ENCODE measurements at places on chromosomes 2 and 18.

DNA sequence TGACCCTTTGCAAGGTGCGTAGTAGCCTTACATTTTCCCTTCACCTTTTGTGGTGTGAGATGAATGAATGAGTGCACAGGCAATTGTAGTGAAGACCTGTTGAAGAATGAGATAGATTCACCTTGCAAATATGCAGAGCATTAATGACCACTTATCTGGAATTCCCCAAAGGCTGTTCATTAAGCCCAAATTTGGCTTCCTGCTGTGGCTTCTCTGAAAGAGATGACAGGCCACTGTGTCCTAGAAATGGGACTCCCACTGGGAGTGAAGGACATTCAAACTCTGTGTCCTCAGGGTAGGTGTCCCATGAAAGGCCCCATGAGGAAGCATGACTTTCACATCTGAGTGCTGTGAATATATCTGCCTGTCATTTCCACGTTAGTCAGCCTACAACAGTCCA, 1821.8 kb upstream of the PIK3C3 start:
- DNase-seq, result no peak

- no peak for DNase-seq
These were observed 553.3 kb downstream of the CMPK2 start for GRCh38 chr2:6312367-6312766.

GRCh38 chr2:71786291-71787107, 333.1 kb downstream of the DYSF start:
- no peak for DNase-seq

DNA sequence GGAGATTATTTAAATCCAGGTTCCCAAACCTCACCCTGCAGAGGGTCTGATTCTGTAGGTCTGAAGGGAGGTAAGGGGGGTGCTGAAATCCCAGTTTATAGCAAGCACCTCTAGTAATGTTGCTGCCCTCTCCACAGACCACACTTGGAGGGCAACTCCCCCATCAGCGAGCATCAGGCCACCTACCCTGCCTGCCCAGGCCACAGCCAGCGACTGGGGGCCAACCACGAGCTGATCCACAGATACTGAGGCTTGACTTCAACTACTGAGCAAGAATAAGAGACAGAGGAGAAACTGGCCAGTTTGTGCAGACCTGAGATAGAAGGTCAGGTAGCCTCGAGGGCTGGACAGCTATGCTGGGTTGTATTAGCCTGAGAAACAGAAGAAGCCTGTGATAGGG, 36.3 kb upstream of the LBH start:
- no peak for DNase-seq

DNA sequence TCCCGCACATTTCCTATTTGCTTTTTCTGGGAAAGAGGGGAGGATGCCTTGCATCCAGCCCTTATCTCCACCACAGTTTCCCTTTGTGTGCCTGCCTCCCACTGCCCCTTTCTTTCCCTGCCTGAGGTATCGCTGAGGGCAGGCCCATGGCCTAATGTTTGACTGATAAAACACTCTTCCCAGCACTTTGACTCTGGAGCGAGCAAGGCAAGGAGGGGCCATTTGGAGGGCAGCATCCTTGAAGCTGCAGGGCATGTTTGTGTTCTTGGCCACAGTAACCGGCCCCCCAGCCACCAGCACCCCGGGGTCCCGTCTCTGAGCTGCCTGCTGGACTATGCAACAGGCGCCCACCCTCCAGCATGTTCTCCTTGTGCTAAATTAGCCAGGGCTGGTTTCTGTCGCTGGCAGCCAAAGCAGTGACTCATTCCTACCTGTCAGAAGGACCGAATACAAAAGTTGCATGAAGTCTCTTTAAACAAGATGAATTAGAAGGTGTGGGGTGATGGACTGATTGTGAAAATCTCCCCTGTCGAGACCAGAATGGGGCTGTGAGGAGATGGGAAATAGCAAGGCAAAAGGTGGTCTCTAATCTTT, 50.7 kb downstream of the BCL2L11 start:
- DNase-seq, result no peak

GRCh38 chr2:110667071-110667470, 10.8 kb downstream of the BUB1 start:
- DNase-seq, result no peak

GRCh38 chr2:151882786-151883445, 54.7 kb upstream of the ARL5A start:
- DNase-seq, result no peak

DNA sequence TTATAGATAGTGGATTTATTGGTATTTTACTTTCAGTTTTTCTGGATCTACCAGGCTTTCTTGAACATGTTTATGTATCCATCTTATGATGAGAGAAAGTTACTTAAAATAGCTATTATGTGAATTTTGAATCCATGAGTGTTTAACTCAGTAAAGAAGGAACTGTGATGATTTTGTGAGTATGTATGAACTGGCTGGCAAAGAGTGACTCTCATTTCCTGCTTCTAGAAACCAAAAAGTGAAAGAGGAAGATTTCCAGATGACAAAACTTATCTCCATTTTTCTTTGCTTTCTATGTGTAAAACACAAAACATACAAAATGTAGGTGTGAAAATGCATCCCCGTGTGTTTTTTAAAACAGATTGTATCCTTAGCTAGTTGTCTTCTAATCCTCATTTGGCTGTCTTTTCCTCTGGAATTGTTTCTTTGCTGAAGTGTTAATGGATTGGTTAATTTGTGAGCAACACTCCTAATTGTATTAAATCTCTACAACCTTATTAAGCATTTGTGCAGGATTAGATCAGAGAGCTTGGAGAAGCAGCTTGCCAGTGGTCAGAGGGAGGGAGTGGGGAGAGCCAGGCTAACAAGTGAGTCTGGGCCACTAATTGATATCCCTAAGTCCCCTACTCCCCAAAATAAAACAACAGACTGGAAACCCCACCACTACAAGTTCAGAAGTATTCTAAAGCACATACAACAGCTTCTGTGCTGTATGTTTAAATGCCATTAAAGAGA, 23.9 kb downstream of the PTPRM start:
- DNase-seq, result no peak

DNA sequence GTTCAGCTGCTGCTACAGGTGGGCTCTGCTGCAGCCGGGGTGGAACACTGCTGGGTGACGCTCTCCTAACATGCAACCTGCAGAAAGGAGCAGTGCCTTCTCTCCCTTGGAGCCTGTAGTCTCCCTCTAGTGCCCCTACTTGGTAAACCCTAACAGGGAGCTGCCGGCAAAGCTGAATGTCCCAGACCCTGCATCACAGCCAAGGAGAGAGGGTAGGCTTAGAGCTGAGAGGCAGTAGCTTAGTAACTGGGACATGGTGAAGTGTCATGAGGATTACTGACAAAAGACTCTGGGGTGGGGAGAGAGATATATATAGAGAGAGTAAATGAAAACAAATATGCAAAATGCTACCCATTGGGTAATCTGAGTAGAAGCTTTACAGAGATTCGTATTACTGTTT, 9.9 kb downstream of the NCAPH start:
- DNase-seq, result no peak

DNA sequence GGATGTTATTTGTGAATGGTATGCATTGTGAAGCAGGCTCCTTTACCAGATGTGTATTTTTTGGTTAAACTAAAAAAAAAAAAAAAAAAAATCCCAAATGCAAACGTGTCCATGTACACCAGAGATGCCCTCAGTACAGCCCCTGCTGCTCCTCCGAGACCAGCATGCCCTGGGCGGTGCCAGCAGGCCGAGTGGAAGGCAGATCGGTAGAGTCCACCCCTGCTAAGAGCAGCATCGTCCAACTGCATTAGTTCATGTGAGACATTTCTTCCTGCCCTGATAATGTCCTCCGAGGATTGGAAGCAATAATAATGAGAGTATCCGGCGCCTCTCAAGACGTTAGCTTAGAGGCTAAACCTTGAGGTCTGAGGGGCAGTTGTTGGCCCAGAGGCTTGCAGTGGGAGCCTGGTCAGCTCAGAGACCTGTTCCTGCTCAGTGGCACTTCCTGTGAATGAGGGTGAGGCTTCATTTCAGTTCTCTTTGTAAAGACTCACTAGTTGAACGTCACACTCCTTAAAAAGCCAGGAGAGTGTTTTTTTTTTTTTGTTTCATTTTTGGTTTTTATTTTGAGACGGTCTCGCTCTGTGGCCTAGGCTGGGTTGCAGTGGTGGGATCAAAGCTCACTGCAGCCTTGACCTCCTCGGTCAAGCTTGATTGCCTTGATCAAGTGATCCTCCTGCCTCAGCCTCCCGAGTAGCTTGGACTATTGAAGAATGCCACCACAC, 5.6 kb downstream of the SLC66A3 start:
- no peak for DNase-seq

- DNase-seq, result no peak
These were observed 56.0 kb downstream of the LIPG start for GRCh38 chr18:49617865-49618264.

DNA sequence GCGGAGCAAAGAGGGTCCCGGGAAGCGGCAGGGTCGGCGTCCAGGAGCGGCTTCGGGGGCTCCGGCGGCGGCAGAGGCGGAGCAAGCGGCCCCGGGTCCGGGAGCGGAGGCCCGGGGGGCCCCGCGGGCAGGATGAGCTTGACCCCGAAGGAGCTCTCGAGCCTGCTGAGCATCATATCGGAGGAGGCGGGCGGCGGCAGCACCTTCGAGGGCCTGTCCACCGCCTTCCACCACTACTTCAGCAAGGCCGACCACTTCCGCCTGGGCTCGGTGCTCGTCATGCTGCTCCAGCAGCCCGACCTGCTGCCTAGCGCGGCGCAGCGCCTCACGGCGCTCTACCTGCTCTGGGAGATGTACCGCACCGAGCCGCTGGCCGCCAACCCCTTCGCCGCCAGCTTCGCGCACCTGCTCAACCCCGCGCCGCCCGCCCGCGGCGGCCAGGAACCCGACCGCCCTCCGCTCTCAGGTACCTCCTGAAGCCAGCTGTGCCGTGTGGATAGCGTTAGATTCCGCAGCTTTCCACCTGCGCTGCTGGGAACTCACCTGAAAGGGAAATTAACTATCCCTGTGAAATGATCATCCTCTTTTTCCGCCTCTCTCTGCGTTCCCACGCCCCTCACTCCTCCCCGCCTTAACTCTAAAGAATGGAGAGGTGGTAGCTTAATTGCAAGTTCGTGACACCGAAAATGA, 472 bp downstream of the CNOT11 start:
- DNase-seq, result peak; percentile 7

GRCh38 chr2:128465246-128466170, 146.8 kb upstream of the HS6ST1 start:
- no peak for DNase-seq

GRCh38 chr2:103123516-103123915, 361.7 kb downstream of the TMEM182 start:
- DNase-seq, result no peak

- DNase-seq, result no peak
These were observed 822.9 kb downstream of the RNF144A start for GRCh38 chr2:7740114-7740513.

DNA sequence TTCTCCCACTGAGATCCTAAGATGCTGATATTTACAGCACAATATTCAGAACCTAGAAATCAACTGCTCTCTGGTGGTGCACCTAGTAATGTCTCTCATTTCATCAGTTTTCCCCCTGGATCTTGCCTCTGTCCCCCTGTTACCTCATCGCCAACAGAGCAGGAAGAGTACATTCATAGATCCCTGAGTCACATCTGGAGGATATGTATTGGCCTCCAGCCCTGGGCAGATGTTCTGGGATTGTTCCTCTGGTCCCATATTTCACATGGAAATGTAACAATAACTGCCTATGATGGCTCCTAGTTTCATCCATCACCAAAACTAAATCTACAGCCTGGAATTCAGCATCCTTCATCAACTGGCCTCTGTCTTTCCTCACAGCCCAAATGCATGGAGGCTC, 278.8 kb upstream of the SLC14A2 start:
- DNase-seq, result no peak

- no peak for DNase-seq
These were observed 21.7 kb downstream of the REV1 start for GRCh38 chr2:99468155-99468554.

GRCh38 chr2:74764429-74765272, 69.3 kb upstream of the HK2 start:
- no peak for DNase-seq

DNA sequence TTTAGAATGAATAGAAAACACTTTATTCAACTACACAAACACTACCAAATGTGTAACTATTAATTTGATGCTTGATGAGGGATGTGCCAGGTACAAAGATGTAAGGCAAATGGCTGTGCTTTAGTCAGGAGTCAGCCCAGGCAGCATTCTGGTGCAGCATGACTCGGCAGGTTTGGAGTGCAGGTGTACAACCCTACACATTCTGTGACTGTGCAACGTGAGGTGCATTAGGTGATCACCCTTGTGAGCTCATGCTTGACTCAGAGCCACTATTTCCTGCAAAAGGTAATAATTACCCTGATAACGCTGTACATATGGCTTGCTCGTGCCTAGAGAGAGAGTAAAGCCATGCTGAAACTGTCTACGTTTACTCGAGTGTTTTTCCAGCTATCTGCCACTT, 288.7 kb upstream of the DSEL start:
- no peak for DNase-seq

DNA sequence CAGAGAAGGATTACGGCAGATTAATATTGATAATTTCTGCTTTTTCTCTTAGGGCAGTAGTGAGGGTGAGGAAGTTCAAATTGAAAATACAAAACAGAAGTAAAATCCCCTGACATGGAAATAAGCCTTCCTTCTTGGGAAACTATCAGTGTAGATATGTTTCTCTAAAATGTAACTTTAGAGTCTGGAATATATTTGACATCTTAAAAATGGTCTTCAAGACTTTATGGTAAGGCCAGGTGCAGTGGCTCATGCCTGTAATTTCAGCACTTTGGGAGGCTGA, 33.0 kb downstream of the INPP5D start:
- DNase-seq, result no peak

- DNase-seq, result no peak
These were observed 43.9 kb downstream of the FOSL2 start for GRCh38 chr2:28436525-28437051.

DNA sequence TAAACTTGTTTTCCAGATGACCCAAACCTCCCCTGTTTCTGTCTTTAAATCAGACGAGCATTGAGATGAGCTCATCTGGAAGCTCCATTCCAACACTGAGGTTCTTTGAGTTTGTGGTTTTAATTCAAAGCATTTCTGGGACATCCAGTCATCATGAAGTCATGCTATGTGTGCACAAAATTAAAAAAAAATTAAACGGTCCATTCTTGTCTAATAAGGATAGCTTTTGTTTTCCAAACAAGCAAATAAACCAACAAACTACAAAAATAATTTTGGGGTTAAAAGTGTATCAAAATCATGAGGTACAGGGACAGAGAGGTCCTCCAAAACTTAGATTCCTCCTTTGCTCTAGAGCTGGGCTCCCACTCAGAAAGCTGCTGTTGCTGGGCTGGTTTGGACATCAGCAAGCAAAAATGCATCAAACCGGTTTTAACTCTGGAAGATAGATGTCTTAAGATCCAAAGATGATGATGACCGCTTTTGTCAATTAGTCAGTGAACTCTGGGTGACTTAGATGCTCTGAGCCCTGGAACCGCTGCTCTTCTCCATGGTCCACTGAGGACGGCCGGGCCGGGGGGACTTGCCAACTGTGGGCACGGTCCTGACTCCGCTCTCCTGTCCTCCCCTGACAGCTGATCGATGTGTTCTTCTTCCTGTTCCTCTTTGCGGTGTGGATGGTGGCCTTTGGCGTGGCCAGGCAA, 65.4 kb downstream of the TRPM8 start:
- no peak for DNase-seq

GRCh38 chr2:143691121-143691520, 561.9 kb downstream of the ARHGAP15 start:
- no peak for DNase-seq
